ENCODE measurements at places on chromosomes 7 and 10.

DNA sequence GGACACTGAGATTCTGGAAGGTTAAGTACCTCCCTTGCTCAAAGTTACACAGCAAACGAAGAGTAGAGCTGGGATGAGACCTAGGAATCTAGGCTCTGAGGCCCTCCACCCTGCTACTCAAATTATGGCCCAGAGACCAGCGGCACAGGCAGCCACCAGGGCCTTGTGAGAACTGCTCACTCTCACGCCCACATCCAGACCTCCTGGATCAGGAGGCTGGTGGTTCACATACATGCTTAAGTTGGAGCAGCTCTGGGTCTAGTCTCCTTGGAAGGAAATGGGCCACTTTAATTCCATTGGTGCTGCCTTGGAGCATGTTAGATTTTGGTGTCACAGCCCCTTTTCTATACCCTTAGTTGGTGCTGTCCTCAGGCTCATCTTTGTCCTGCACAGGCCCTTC is 41.9 kb downstream of the ADRA2A start:
- no peak for DNase-seq

DNA sequence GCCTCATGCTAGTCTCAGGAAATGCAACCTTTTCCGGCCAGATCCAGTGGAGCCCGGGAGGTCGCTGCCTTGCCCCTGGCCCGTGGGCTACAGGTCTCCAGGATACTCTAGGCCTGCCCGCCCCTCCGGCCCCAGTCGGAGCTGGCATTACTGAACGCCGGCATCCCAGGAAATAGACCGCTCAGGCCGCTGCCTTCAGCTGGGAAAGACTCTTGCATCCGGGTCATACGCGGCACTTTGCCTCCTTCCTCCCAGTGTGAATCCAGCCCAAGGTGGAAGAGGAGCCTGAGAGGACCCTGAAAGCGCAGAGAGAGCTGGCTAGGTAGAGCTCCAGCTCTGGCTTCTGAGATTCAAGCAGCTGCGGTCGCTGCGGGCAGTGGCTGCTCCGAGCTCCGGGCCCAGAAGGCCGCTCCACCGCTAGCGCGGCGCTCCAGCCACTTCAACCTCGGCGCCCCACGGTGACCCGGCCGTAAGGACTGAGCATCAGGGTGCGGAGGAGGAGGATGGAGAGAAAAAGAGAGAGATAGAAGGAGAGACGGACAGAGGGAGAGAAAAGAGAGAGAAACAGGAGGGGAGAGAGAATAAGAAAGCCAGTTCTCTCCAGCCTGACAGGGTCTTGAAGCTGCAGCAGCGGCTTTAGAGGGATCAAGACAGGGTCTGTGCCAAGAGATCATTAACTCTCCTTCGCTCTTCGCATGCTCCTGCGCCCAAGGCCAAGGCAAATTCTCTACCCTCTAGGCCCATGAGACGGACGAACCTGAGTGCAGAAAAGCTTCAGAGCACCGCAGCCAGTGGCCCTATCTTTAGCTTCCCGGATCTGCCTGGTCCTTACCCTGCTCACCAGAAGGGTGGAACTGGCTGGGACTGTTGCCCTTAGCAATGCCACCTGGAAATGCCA is 1.8 kb upstream of the HOXA10 start:
- DNase-seq, result no peak

DNA sequence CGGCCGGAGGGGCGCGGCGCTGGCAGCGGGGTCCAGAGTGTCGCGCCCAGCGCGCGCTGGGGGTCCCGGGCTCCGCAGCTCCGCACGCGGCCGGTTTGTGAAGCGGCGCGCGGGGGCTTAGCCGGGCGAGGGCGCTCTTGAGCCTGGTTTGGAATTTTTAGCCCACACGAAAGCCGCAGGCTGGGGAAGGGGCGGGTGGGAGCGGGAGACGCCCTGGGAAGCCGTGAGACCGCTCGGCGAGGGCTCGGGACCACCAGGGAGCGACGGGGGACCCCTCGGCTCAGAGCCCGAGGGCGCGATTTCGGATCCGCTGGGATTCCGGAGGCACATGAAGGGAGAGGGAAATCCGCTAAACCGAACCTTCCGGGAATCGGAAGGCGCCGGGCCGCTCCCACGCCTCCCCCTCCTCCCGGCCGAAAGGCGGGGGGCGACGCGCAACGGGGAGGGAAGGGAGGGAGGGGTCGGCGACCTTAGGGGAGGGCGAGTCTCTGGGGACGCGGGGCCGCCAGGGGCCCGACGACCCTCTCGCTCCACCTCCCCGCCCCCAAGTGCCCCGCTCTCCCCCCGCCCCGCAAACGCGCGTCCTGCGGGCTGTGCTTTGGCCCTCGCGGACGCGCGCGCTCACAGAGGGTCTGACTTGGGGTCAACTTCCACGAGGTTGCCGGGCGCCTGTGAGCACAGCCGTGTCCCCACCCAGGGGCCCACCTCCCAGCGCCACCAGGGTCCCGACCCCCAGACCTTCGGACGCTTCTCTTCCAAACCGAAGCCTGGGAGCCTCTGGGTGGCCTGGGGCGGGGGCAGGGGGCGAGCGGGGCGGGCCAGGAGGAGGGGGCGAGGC is 5.1 kb upstream of the ELFN1 start:
- no peak for DNase-seq

GRCh38 chr10:103278537-103278823 is 1.5 kb downstream of the INA start:
- DNase-seq, result no peak

DNA sequence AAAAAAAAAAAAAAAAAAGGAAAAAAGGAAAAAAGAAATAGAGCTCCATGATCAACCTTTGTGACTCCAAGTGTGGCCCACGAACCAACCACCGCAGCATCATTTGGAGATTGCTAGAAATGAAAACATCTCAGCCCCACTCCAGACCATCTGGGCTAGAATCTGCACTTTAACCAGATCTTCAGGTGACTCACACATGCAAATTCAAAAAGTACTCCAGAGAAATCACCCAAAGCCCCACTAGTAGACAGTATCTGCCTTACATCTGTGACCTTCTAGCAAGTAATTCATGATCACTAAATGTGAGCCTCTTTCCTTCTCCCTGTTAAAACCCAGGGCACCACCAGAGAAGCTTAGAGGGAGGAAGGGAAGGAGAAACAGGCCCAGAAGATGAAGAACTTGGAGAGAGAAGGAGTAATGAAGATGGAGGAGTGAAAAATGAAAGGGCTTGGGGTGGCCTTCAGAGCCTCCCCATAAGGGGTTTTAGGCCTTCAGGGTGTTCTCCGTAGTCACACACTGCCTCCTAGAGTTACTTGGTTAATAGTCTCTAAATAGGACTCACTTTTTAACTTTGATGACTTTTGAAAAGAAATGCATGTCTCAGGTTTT is 94.0 kb downstream of the SLC37A3 start:
- peak; percentile 4 for DNase-seq

DNA sequence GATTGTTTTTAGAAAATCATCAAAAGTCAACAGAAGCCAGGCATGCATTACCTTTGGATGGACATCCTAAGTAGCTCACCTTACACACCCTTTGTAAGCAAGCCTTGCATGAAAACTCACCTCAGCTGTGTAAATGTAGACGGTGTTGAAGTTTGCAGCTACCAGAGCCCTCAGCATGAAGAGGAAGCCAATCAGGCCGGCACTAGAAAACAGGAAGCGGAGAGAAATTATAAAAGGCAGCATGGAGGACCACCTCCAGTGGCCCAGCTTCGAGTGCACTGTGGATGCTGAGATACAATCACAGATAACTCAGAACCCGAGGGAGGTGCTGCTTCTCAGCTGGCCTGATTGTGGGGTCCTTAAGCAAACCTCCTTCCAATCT is 75.3 kb downstream of the SVOPL start:
- no peak for DNase-seq

DNA sequence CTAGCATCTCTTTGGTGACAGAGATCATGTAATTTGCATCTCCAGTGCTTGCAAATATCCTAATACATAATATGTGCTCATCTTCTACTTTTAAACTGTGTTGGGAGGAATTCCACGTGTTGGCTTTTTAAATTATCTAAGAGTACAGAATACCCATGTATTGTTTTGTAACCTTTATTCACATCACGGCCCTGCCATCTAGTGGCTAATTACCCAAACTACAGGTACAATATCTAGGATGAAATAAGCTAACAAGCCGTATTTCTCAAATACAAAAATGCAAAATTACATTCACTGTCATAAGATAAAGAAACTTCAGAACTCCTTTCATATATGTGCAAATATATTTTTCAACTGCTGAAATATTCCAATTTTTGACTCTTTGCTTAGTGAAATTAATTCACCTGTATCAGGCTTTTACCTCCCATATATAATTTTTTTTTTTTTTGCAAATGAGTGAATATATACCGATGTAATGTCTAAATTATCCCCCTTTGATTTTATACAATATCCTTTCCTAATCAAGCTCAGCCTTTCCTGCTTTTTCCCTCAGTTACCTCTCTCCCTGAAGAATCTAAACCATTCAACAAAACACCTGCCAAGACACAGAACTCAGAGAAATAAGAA is 30.3 kb upstream of the LSM8 start:
- no peak for DNase-seq

- no peak for DNase-seq
Measured at GRCh38 chr10:76459016-76459730, 1027.7 kb downstream of the LRMDA start.

GRCh38 chr10:64586934-64587503 is 1065.8 kb downstream of the REEP3 start:
- DNase-seq, result no peak

- DNase-seq, result no peak
Measured at GRCh38 chr10:69505636-69506318, 54.5 kb downstream of the TSPAN15 start.

DNA sequence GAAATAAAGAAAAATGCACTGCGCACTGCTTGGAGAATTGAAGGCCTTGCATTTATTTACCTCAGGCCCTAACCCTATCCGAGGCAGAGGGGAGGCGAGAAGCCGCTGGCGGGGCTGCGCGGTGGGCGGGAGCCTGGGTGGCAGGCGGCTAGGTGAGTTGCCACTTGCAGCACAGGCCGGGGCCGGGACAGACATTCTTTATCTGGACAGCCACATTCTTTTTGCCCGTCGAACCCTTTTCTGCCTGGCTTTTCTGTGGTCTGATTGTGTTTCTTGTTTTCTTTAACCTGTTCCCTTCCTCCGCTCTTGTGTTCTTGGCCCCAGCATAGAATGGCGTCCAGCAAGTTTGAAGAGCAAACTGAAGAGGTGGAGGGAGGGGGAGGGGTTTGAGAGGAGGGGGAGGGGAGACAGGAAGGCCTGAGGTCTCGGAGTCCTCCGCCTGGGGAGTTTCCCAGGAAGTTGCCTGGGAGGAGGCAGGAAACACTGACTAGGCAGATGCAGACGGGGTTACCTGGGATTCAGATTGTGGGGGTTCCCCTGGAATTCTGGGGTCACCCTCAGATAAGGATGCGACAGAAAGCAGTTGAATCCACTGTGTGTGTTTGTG is 5.1 kb downstream of the SHH start:
- DNase-seq, result no peak

DNA sequence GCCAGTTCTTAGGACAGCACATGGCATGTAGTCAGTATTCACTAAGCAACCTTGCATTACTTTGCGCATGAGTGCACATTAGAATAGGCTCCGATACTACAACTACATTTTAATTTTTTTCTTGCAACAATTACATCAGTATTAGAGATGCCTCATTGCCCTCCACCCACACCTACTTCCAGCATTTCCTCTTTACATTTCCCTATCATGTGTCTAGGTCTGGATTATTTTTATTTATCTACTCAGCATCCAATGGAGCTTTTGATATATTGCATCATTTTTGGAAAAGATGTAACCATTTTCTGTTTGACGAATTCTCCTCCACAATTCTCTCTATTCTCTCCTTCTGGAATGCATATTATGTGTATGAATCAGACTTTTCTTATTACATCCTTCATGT is 258.2 kb upstream of the GLI3 start:
- no peak for DNase-seq

DNA sequence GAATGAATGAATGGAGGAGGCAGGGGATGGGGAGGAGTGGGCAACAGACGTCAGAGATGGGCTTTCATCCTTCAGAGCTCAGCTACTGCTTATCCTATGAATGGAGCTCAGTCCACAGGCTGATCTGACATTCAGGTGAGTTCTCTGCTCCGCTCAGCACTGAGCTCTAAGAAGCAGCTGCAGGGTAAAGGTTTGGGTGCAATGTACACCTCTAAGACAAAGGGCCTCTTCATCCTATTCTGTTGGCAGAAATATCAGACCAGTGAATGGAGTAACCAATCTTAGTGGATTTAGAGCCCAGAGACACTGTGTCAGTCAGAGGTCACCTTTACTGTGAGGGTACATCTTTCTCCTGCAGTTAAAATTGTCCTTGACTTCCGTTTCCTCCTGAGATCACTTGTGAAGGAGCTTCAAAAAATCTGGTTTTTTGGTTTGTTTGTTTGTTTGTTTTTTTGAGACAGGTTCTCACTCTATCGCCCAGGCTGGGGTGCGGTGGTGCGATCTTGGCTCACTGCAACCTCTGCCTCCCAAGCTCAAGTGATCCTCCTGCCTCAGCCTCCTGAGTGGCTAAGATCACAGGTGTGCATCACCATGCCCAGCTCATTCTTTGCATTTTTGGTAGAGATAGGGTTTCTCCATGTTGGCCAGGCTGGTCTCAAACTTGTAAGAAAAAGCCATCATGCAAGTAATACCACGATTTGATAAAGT is 5.1 kb upstream of the CCZ1B start:
- DNase-seq, result no peak

DNA sequence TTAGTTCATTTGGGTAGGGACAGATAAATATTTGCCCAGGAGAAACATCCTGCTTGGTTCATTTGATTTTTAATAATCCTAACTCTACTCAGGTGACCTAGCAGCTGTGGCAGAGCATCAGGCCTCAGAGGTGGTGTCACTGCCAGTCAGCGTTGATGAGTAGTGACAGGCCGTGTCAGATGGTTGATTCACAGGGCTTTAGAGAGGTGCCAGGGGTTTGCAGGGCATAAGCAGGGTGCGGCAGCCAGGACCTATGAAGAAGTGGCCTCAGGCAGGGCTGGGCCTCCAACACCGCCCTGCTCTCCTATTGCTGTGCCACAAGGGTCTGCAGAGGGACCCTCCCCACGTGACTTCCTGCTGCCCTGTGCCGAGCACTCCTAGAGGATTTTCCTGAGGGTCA is 128.1 kb downstream of the HECW1 start:
- DNase-seq, result no peak

DNA sequence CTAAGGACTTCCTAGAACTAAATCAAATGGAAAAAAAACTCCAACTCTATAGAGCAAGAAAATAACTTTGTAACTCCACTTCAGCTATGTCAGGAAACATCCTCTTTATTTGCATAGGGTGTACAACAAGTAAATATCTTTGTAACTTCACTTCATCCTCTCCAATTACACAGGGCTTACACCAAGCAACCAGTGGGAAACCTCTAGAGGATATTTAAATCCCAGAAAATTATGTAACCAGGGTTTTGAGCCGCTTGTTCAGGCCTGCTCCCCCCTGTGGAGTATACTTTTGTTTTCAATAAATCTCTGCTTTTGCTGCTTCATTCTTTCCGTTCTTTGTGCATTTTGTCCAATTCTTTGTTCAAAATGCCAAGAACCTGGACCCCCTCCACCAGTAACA is 22.2 kb downstream of the LIPJ start:
- no peak for DNase-seq

- no peak for DNase-seq
Measured at GRCh38 chr10:75540357-75540966, 109.0 kb downstream of the LRMDA start.

DNA sequence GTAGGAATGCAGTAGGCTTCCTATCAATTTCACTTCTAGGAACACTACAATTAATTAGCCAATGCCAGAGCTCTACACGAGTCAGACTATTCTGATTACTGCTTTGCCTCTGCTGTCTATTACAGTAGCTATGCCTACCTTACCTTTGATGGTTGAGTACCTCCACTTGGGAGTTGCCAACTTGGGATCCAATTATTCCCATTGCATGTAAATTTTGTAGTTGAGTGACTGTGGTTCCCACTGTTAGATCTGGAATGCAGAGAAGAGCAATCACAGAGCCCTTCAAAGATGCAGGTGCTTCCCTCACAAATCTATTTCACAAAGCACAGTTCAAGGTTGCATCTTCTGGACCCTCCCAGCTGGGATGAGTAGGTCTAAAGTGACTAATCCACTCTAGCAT is 62.9 kb upstream of the AASS start:
- DNase-seq, result no peak

All from stimulated activated CD8-positive, alpha-beta memory T cell treated with anti-CD3 and anti-CD28 coated beads, Interleukin-15, amount 100 ng/mL, for 4 hours (primary cell).